DMS79 (cell line): ENCODE measurements at places on chromosomes 3 and 15.

DNA sequence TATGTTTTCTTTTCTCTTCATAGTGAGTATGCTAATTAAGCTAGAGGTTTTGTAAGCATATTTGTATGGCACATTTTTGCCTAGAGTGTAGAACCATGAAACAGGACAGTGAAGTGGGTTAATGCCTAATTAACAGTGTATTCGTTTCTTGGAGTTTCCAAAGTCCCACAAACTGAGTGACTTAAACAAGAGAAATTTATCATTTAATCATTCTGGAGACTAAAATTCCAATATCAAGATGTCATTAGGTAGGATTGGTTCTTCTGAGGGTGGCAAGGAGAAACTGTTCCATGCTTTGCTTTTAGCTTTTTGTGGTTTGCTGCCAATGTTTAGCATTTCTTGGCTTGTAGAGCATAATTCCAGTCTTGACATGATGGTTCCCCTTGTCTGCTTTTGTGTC is 734.2 kb downstream of the NAALADL2 start:
- no peak for DNase-seq

DNA sequence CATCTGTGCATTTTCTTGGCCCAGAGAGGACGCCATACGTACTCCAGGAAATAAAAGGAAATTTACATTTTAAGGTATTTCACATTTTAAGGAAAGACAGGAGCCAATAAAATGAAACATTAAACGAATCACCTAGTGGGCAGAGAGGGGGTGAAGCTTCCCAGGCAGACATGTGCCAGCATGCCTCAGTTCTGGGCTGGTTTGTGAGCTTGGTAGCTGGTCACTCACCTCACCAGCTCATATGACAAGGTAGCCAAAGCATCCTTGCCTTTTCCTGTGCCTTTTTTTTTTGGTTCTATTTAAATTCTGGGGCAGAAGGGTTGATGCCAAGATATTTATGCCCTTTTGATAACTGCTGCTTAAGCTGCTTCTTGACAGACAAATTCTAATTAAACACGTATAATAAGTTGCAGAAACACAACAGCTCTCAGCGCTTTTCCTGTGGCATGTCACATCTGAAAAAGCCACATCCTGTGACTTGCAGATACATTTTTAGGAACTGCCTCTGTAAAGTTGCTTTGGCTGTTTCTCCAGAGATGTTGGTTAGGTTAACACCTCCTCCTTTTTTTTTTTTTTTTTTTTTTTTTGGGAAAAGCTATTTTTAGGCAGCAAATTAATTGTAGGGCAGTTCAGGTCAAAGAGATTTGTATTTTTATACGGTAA is 218.6 kb downstream of the PDCD6IP start:
- no peak for DNase-seq

- no peak for DNase-seq
Measured at GRCh38 chr3:110808630-110809029, 263.0 kb upstream of the NECTIN3 start.

GRCh38 chr3:31417486-31417885 is 115.2 kb upstream of the STT3B start:
- no peak for DNase-seq

DNA sequence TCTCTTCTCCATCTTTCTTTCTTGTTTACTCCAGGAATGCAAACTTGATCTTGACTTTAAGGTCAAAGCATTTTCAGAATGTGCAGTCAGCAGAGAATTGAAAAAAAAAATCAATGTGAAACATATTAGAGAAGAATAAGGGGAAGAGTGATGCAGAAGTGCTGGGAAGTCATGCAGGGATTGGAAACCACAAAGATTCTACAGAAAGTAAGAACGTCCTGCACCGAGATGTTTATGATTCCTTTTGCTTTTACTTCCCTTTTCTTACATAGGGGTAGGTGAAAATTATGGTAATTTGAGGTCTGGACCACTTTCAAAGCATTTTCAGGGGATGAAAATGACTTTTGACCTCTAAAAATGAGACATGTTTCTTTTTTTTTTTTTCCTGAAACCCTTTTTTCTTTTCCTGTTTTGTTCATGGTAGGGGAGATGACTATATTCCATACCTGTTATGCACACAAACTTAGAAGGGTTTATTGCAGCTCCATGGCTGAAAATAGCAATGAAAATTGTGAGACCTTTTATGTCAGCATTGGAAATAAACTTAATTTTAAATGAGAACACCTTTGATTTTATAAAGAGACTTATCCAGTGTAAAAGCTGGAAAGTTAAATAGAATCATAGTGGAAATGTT is 623.5 kb upstream of the TBL1XR1 start:
- no peak for DNase-seq

DNA sequence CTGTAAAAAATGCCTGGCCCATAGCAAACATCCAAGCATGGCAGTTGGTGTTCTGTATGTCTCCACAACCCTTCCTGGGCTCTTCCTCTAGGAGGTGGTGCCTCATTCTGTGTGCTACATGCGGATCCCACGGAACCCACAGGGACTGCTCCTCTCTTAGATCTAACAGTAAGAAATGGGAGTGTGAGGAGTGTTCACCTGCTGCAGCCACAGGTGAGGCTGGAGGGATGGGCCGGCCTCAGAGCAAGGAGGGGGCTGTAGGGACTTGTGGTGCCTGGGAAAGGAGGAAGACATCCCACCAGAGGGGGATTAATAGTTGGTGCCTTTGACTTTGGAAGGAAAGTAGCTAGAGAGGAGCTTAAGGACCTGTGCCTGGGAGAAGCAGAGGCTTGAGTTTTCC is 22.2 kb downstream of the SEMA3G start:
- no peak for DNase-seq

DNA sequence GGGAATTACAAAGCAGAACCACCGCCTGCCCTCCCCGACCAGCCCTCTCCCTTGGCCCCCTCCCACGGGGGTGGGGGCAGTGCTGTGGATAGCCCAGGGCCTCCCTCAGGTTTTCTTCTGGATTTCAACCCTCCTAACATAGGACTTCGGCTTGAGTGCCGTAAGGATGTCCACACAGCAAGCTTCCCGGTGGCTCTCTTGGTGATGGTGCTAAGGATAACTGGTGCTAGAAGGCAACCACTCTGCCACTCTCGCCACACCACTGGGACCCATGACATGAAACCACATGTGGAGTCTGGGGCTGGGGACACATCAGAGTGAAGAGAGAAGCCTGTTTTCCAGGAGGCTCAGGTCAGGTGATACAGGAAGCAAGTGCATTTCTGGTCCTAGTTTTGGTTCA is 35.4 kb downstream of the SCN5A start:
- DNase-seq, result no peak

GRCh38 chr15:67840749-67841512 is 1.1 kb upstream of the RNU6-1 start:
- DNase-seq, result no peak

DNA sequence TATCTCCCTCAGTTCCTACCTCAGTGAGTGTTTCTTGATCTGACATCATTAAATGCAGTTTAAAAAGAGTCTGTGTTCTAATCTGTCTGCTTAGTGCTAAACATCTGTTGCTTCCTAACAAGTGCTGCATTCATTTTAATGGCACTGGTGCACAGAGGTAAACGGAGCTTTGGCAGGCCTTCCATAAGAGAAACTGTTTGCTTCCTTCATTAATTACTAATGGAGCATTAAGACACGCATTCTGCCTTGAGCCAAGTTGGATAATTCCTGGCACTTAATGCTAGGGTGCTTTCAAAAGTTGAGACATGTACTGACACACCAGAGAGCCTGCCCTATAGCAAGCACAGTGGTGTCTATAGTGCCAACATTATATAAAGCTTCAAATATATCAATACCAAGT is 34.7 kb downstream of the SCG5 start:
- DNase-seq, result peak; percentile 77

GRCh38 chr3:175118382-175118941 is 259.3 kb downstream of the NAALADL2 start:
- DNase-seq, result no peak

DNA sequence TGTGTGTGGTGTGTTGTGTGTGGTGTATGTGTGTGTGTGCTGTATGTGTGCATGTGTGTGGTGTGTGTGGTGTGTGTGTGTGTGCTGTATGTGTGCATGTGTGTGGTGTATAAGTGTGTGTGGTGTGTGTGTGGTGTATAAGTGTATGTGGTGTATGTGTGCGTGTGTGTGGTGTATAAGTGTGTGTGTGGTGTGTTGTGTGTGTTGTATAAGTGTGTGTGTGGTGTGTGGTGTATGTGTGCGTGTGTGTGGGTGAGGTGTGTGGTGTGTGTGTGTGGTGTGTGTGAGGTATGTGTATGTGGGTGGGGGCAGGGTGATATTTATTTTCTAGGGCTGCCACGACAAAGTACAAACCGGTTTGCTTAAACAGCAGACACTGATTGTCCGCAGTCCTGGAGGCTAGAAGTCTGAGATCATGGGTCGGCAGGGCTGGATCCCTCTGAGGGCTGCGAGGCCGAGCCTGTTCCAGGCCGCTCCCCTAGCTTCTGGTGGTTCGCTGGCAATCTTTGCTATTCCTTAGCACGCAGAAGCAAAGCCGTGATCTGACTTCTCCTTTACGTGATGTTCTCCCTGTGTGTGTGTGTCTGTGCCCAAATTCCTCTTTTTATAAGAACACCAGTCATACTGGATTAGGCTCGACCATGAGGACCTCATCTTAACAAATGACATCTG is 160.2 kb downstream of the XXYLT1 start:
- DNase-seq, result no peak

GRCh38 chr3:20652231-20652986 is 466.4 kb upstream of the SGO1 start:
- no peak for DNase-seq

DNA sequence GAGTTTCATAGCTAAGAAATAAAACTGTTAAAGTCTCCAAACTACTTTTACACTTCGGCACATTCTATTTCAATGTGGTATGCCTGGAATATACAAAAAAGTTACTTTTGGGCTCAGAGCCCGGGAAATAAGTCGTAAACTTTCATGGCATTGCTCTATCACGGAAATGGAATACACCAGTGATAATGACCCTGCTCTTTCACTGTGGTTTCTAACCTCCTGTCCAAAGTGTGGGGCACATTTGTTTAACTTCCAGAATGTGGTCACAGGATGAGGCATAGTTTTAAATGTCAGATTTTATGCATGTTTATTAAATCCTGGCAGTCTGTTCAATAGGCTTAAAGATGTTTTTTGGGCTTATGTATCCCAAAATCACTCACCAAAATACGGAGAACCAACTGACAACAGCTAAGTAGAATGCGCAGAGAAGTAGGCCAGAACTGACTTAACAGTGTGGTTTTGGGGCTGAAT is 5.1 kb downstream of the CXCR6 start:
- DNase-seq, result no peak

- no peak for DNase-seq
Measured at GRCh38 chr3:27752926-27753325, 30.8 kb upstream of the EOMES start.

- no peak for DNase-seq
Measured at GRCh38 chr3:62710751-62711150, 164.5 kb downstream of the CADPS start.

- DNase-seq, result no peak
Measured at GRCh38 chr3:76011121-76011520, 225.8 kb upstream of the ZNF717 start.

GRCh38 chr15:90959894-90960293 is 5.2 kb downstream of the RCCD1 start:
- DNase-seq, result no peak

GRCh38 chr3:101970905-101971304 is 121.6 kb downstream of the NFKBIZ start:
- DNase-seq, result no peak

- DNase-seq, result no peak
Measured at GRCh38 chr3:11757441-11757875, 89.2 kb downstream of the TAMM41 start.

DNA sequence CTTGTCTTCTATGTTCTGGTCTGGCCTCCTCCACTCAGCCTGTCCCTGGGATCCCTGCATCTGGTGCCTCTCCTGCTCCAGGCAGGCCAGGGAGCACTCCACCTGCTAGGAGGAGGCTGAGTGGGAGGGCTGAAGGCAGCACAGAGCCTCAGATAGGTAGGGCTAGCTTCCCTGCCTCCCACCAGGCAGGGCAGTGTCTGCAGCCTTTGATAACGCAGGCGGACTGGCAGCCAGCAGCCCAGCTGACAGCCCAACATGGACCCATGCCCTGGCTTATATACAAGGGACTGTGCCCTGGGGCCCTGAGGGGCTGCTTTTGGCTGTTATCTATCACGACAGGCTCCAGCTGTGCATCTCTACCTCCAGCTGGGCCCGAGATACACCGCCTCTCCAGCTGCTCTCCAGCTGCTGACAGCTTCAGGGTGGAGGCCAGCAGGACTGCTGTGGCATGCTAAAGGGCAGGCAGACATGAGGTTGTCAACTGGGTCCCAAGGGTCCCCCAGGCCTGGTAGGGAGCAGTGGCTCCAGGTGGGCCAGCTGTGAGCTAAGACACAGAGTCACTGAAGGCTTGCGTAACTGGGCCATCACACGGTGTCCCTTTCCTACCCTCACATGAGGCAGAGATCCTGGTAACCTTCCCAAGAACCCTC is 5.2 kb upstream of the CLK3 start:
- DNase-seq, result no peak

DNA sequence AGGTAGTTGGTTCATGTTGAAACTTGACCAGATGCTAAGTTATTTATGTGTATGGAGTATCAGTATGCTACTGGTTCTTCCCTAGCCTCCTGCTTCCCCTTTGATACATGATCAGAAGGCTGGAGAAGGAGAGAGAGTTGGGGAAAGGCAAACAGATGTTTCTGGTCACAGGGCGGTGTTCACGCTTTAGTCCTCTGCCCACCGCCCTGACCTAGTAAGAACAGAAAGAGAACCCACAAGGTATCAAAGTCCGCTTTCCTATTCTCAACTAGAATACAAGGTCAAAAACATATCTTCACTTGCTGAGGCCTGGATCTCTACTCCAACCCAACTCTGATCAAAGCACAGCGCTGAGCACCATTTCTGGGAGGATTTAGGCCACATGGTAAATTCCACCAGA is 55.5 kb downstream of the NCEH1 start:
- DNase-seq, result no peak

- DNase-seq, result no peak
Measured at GRCh38 chr3:187522890-187523289, 147.3 kb downstream of the SST start.

- no peak for DNase-seq
Measured at GRCh38 chr15:25238716-25239470, 199.9 kb downstream of the UBE3A start.

DNA sequence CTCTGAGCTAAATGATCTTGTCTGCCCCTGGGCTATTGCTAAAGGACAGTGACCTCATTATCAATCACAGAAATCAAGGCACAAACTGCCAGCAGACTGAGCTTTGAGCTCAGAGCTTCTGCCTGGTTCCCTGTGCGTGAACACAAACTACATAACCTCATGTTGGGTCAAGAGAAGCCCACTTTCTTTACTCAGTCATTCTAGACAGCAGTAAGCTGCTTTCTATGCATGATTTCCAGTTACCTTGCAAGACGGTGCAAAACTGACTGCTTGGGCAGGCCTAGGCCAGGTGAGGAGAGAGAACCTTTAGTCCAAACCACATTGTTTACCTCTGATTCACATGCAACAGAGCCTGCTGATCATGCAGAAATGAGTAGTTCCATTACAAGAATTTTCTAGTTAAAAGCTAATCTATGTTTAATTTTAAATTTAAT is 75.1 kb downstream of the ARRDC4 start:
- DNase-seq, result no peak

- no peak for DNase-seq
Measured at GRCh38 chr15:73844356-73844755, 29.0 kb upstream of the TBC1D21 start.
